ENCODE measurements at places on chromosomes 11 and 22.
A peak's percentile ranks its signal among the peaks of the same experiment; 100 is the strongest.

DNA sequence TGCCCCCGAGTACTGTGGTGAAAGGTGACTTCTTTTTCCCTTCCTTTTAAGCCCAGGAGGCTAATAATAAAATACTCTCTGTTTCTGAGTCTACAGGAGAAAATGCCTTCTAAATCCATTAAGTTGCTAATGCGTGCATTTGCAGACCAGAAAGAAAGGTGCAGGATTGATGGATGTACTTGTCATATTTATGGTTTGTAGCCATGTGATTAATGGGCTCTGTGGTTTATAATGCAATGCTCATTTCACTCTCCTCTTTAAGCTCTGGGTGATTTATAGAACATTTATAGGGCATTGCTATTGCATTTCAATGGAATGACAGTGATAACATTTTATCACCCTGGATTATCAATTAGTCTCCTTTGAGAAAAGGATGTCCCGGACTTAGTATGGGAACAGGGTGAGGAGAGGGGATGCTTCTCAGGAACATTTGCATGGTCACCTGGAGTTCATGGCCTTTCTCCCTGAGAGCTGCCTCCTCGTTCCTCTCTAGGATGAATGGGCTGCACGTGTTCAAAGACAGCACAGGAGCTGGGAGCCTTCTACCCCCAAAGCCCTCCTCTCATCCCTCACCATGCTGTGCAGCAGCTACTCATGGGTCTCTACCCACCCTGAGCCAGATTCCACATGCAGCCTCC lies 82.8 kb upstream of the HMGXB4 start:
- DNase-seq = no peak

- no peak for DNase-seq
Observed at GRCh38 chr11:114230031-114230704, 66.0 kb upstream of the NNMT start.

DNA sequence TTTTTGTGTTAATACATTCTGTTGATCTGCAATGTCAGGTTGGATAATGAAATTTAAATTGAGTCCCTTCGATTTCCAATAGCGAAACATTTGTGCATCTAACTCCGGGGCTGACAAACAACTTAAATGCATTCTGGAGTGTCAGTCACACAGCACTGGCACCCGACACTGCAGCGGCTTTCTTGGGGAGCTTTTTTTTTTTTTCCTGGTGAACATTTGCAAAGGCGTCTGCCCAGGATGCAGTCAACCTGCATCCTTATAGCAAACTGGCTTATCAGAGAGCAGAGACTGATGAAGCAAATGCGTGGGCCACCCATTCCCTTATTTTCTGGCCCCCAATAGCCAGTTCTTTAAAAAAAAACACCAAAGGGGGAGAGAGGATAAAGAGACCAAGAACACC lies 1167.7 kb downstream of the LRRC4C start:
- DNase-seq = no peak

DNA sequence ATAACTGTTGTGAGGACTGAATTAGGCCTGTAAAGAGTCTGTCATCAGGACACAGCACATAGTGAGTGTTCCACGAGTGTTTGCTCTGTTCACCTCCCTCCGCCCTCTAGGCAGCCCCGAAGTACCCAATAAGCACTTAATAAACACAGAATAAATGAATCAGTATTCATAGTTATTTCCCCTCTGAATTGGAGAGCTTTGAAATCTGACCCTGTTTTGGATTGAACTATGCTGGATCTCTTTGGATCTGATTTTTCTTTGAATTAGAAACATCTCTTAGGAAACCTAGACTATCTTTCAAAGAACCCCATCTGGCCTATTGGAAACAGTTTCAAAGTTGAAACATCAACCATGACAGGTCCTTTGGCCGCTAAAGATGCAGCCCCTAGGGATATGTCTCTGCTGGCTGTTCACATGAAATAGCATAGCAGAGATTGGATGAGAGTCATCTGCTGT lies 615.5 kb downstream of the NTM start:
- DNase-seq = no peak

- DNase-seq = no peak
Observed at GRCh38 chr11:11535611-11536010, 86.2 kb downstream of the GALNT18 start.

- DNase-seq = peak; percentile 12
Observed at GRCh38 chr11:64752175-64752970, 7.4 kb downstream of the PYGM start.

GRCh38 chr11:84993386-84993785 lies 633.8 kb downstream of the DLG2 start:
- peak; percentile 5 for DNase-seq

DNA sequence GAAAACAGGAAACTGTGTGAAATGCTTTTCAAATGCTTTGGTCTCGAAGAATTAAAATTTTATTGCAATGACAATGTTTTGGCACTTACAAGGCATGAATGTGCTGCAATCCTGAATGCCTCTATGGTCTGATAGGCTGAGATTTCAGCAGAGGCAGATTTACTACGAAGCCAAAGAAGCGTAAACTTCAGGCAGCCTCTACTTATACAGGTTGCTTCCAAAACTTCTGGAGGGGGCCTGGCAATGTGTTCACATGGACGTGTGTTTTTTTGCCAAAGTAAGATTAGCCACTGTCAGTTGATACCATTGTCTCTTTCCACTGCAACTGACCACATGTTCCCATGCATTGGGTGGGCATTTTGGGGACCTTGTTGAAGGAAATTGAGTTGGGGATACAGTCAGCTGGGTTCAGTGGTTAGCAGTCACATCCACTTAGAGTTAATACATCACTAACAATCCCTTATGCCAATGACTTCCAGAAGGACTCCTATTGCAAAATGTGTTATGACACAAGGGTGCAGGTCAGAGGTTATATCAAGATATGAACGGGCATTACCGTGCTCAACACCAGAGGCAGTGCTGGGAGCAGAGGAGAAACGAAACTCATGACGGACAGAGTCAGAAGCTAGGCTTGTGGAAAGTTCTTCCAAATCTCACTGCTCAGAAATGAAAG lies 48.8 kb downstream of the ABTB2 start:
- no peak for DNase-seq

DNA sequence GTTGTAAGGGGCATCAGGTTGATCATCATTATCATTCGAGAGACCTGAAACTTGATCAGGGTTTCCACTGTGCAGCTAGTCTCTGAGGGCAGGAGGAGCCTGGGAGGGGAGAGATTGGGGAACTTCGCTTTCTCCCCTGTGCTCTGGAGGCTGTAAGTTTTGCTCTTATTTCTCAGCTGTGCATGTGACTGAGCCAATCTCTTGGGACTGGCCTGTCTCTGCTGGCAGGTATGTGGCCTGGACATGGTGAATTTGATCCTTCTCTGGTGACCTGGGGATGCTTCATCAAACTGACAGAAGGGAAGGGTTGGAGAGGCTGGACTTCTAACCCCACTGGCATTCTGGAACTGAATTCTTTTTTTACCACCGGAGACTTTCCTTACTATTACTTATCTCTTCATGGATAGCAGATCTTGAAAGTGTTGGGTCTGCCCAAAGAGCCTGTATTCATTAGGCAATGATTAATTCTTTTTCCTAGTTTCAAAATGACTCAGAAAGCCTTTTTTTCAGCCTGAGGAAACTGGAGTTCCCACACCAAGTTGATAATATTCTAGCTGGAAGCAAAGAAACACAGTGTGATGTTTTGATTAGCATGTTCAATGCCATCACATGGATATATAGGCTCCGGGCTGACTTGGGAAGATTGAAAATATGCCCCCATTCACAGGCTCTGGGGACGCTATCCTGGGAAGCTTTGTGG lies 36.5 kb downstream of the TSPAN18 start:
- DNase-seq = no peak

DNA sequence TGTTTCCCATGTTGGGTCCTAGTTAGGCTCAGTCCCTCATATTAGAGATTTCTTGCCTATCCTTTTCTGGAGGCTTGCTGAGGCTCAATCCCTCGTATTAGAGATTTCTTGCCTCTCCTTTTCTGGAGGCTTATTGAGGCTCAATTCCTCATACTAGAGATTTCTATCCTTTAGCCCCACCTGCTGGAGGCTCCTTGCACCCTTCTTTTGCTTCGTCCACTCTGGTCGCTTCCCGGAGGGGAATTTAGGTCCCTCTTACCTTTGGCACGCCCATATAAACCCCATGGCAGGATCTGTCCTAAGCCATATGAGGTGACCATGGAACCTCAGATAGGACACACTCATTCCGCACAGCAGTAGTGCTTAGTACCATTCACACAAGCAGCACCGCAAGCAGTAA lies 15.9 kb downstream of the CYP2D6 start:
- DNase-seq = peak; percentile 43

- no peak for DNase-seq
Observed at GRCh38 chr22:19745155-19746101, 15.2 kb upstream of the TBX1 start.

DNA sequence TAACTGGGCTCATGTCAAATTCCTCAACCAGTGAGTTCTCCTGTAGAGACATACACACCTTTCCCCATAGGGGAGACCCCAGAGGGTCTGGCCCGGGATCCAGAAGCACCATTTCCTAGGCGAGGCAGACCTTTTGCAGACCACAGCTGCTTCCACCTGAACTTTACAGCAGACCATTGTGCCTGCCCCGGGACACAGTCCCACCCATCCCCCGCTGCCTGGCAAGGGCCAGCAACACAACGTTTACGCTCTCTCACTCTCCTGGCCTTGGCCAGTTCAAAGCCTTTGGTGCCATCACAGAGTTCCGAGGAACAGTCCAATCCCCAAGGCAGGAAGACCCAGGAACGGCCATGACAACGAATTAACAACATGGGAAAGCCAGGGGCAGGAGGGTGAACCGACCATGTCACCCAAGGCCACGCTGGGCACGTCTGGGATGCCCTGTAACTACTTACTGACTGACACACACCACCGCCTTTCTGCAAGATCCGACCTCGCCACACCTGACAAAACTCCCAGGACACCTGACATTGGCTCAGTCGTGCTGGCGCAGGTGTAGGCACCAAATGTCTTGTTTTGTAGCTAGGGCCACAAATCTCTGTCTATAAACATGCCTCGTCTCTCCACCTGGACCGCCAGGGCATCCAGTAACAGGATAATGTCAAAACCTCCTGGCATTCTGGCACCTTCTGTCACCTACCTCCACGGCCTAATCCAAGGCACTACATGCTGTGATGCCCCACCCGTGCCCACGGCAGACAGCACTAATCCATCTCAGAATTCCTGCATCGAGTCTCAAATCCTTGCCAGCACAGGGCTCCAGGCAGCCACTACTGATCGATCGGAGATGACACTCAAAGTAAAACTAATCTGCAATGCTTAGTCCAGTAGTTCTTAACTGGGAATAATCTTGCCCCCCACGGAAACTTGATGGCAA lies 51.3 kb downstream of the MYH9 start:
- no peak for DNase-seq

- no peak for DNase-seq
Observed at GRCh38 chr22:46681010-46681409, 57.0 kb downstream of the CERK start.

Measured in AG08396 (cell line).